WTC11 (cell line): ENCODE measurements at places on chromosomes 4 and X. TPM values are rescaled to one million over a fixed set of nuclear protein-coding genes. Genes with fewer than 3 reads are reported as not detected.

- peaks cover 2% of the 10 kb centered on the region; the same call in 1 of the 2 replicates for H3K27me3 ChIP-seq
- DNase-seq: no peak
- no peak overlapping the region; the same call in 1 of the 2 replicates for H3K27ac ChIP-seq
- peaks cover 61% of the 10 kb centered on the region for H3K36me3 ChIP-seq
- peaks cover 28% of the 10 kb centered on the region for H3K4me1 ChIP-seq
Observed at GRCh38 chr4:7007142-7007907, 35.8 kb upstream of the TADA2B start.

- H3K4me3 ChIP-seq: peak overlapping the region; percentile 70
- H3K27me3 ChIP-seq: peaks cover 58% of the 10 kb centered on the region
Observed at GRCh38 chr4:25031077-25031621, 403 bp upstream of the LGI2 start.

DNA sequence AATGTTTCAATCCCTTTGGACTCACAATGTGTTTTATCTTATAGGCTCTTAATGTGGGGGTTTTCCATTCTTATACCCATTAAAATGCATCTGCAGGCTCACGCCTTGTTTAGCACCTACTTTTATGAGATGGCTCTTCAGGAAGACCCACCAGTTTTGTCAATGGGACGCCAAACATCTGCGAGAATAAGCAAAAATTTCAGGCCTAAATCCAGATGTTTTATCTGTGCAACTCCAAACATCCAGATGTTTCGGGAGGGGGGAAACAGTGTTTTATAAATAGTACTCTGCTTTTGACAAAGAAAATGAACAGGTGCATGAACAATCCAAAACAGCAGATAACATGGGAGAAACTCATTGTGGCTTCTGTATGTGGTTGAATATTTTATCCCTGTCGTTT lies 342.8 kb downstream of the DHX15 start:
- H3K27me3 ChIP-seq: peaks cover 2% of the 10 kb centered on the region
- H3K4me3 ChIP-seq: no peak overlapping the region
- peaks cover 10% of the 10 kb centered on the region for H3K4me1 ChIP-seq
- no peak for DNase-seq

DNA sequence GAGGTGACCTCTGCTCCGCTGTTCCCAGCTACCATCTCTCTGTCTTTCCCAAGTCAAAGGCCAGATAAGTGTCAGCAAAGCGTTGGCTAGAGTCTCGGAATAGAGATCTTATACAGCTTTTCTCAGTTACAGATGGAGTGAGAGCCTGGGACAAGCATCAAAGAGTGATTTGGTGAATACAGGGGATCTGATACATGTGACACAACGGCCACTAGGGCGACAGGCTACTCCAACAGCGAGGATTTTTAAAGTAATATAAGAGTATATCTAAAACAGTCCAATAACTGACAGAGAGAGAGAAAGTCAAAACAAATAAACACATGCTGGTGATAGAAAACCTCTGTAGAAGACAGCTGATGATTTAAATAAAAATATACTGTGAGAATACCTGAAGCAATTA lies 433.1 kb upstream of the SMIM31 start:
- no peak overlapping the region for H3K4me3 ChIP-seq
- no peaks in the 10 kb centered on the region for H3K27me3 ChIP-seq
- peaks cover 11% of the 10 kb centered on the region for H3K4me1 ChIP-seq
- DNase-seq: no peak
- H3K27ac ChIP-seq: no peak overlapping the region

- peak overlapping the region; percentile 94 for H3K27ac ChIP-seq
- H3K36me3 ChIP-seq: no peaks in the 10 kb centered on the region
- peak overlapping the region; percentile 22 for H3K4me3 ChIP-seq
- DNase-seq: peak; percentile 41
Observed at GRCh38 chrX:72045552-72046277, 86.0 kb downstream of the RTL5 start.

GRCh38 chr4:8443801-8444200 lies 3.2 kb downstream of the TRMT44 start:
- H3K36me3 ChIP-seq: peaks cover 6% of the 10 kb centered on the region
- no peaks in the 10 kb centered on the region; the same call in 1 of the 2 replicates for H3K27me3 ChIP-seq
- no peak overlapping the region for H3K4me3 ChIP-seq
- H3K4me1 ChIP-seq: peaks cover 28% of the 10 kb centered on the region

GRCh38 chr4:125084608-125085007 lies 230.1 kb upstream of the FAT4 start:
- no peaks in the 10 kb centered on the region for H3K27me3 ChIP-seq
- no peak for DNase-seq
- H3K4me1 ChIP-seq: peaks cover 3% of the 10 kb centered on the region; the same call in 1 of the 2 replicates
- H3K4me3 ChIP-seq: no peak overlapping the region
- no peaks in the 10 kb centered on the region for H3K36me3 ChIP-seq

GRCh38 chr4:147779451-147779850 lies 47.6 kb downstream of the ARHGAP10 start:
- H3K27ac ChIP-seq: no peak overlapping the region
- H3K36me3 ChIP-seq: no peaks in the 10 kb centered on the region
- H3K4me1 ChIP-seq: no peaks in the 10 kb centered on the region
- no peak overlapping the region for H3K4me3 ChIP-seq
- DNase-seq: no peak
- H3K27me3 ChIP-seq: no peaks in the 10 kb centered on the region

DNA sequence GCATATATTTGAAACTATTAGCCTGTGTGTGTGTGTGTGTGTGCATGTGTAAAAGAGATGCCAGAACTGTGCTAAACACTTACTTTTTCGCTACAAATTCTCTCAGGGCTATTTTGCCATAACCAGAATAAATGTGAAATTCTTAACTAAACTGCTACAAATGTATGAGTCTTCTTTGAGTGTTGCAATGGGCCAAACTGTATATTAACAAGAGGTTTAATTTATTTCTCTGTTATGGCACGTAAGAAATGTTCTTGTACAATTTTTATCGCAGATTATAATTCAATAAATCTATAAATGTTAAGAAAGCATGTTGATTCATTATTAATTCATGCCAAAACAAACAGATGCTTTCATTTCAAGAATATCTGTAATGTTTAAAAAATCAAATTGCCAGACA lies 454.5 kb upstream of the PCDH7 start:
- DNase-seq: no peak
- no peaks in the 10 kb centered on the region for H3K27me3 ChIP-seq
- H3K27ac ChIP-seq: no peak overlapping the region
- peaks cover 11% of the 10 kb centered on the region for H3K36me3 ChIP-seq

DNA sequence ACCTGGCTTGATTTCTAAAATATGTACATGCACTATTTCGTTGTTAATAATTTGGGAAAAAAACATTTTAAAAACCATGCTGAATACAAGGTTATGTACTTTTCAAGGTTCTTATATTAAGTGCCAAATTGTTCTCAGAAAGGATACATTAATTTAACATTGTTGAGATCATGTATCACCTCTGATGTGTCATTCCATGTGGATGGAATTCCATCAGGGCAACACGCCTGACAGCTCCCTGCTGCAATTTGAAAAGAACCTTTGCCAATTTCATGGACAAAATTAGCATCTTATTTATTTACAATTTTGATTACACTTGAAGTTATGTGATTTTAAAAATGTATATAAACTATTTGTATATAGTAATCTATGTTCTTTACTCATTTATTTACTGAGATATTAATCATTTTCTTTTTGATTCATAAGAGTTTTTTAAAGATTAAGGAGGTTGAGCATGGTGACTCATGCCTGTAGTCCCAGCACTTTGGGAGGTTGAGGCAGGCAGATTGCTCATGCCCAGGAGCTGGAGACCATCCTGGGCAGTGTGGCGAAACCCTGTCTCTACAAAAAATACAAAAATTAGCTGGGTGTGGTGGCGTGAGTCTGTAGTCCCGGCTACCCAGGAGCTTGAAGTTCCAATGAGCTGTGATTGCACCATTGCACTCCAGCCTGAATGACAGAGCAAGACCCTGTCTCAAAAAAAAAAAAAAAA lies 142.8 kb downstream of the ENPP6 start:
- H3K4me1 ChIP-seq: no peaks in the 10 kb centered on the region
- H3K36me3 ChIP-seq: peaks cover 10% of the 10 kb centered on the region
- DNase-seq: no peak
- peaks cover 3% of the 10 kb centered on the region; the same call in 1 of the 2 replicates for H3K27me3 ChIP-seq
- no peak overlapping the region for H3K4me3 ChIP-seq
- no peak overlapping the region for H3K27ac ChIP-seq

DNA sequence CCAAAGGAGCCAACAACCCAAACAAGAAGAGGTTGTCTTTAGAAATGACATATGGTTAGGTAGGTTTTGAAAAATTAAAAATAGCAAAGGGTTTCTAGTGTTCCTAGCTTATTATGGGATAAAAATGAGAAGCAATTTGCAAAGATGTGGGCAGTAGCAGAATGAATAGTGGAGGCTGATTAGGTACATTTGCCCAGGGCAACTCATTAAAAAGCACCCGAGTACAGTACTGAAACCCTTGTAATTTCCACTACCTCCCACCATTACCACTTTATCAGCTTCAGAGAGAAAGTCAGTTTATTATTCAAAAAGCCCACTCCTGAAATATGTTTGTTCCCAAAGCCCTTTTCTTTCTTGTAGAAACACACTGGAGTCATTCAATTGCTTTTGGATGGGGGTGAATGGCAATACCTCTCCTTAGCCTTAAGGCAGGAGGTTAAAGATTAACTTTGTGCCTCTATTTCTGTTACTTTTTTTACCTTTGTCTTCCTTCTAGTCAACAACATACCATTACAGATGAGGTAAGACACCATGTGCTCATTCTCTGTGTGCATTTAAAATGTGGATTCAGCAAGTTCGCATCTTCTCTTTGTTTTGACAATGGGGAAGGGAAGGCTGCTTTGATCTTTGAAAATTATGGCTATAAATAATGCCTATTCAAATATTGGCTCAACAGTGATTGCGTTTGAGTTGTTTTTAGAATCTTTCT lies 353.8 kb upstream of the CASK start:
- H3K4me1 ChIP-seq: no peaks in the 10 kb centered on the region
- H3K36me3 ChIP-seq: no peaks in the 10 kb centered on the region
- H3K27ac ChIP-seq: no peak overlapping the region
- H3K4me3 ChIP-seq: no peak overlapping the region

DNA sequence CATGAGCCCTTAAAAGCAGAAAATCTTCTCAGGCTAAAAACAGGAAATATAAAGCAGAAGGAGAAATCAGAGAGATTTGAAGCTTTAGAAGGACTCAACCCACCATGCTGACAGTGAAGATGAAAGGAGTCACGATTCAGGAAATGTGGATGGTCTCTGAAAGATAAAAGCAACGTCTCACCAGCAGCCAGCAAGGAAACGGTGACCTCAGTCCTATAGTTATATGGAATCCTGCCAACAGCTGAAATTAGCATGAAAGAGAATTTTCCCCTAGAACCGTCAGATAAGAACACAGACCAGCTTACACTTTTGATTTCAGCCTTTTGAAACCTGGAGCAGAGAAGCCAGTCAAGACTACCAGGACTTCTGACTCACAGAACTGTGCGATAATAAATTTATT lies 715.7 kb upstream of the HTR2C start:
- peaks cover 34% of the 10 kb centered on the region for H3K36me3 ChIP-seq
- peaks cover 9% of the 10 kb centered on the region for H3K4me1 ChIP-seq
- H3K27me3 ChIP-seq: no peaks in the 10 kb centered on the region

GRCh38 chr4:123606946-123607542 lies 210.4 kb downstream of the SPRY1 start:
- no peak overlapping the region for H3K27ac ChIP-seq
- H3K36me3 ChIP-seq: no peaks in the 10 kb centered on the region
- H3K27me3 ChIP-seq: no peaks in the 10 kb centered on the region; the same call in 1 of the 2 replicates
- H3K4me3 ChIP-seq: no peak overlapping the region
- peaks cover 1% of the 10 kb centered on the region; the same call in 1 of the 2 replicates for H3K4me1 ChIP-seq

GRCh38 chr4:6573986-6574746 lies 823 bp upstream of the MAN2B2 start:
- H3K27ac ChIP-seq: 0 out of 2 replicates have a peak overlapping the region, but pooled peaks have one; percentile 8
- peak overlapping the region; percentile 78 for H3K4me3 ChIP-seq
- H3K27me3 ChIP-seq: peaks cover 48% of the 10 kb centered on the region
- no peak for DNase-seq
- peaks cover 6% of the 10 kb centered on the region for H3K36me3 ChIP-seq

- no peak for DNase-seq
- H3K4me3 ChIP-seq: no peak overlapping the region
- no peaks in the 10 kb centered on the region for H3K36me3 ChIP-seq
- H3K4me1 ChIP-seq: peaks cover 3% of the 10 kb centered on the region; the same call in 1 of the 2 replicates
Observed at GRCh38 chrX:29044423-29045184, 457.4 kb downstream of the IL1RAPL1 start.

DNA sequence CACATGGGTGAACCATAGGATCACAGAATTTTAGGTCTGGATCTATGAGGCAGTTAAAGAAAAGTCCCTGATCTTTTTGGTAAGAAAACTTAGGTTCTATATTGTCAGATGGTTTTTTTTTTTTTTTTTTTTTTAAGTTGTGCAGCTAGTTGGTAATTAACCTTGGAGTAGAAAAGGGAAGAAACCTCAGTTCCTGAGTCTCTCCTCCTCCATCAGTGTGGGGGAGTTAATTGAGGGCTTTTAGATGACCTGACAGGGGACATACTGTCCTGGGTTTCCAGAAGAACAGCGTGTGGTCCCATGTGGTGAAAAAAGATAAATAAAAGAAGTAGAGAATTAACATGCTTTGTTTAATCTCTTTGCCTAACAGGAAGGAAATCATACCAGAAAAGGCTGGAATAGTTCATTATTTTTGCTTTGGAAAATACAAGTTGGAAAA lies 123.7 kb downstream of the ARHGAP10 start:
- H3K36me3 ChIP-seq: 0 out of 2 replicates have a peak, but pooled peaks cover under 1% of the 10 kb centered on the region
- peaks cover 13% of the 10 kb centered on the region for H3K4me1 ChIP-seq
- no peaks in the 10 kb centered on the region for H3K27me3 ChIP-seq
- no peak overlapping the region for H3K4me3 ChIP-seq
- H3K27ac ChIP-seq: no peak overlapping the region

GRCh38 chrX:118977424-118977823 lies 3.0 kb downstream of the LONRF3 start:
- H3K27ac ChIP-seq: no peak overlapping the region
- DNase-seq: no peak
- no peak overlapping the region for H3K4me3 ChIP-seq
- H3K36me3 ChIP-seq: no peaks in the 10 kb centered on the region
- peaks cover 9% of the 10 kb centered on the region for H3K4me1 ChIP-seq

GRCh38 chr4:128299848-128300247 lies 12.2 kb upstream of the PGRMC2 start:
- no peak for DNase-seq
- no peak overlapping the region for H3K4me3 ChIP-seq
- H3K27me3 ChIP-seq: no peaks in the 10 kb centered on the region
- H3K36me3 ChIP-seq: peaks cover 7% of the 10 kb centered on the region
- H3K27ac ChIP-seq: no peak overlapping the region

DNA sequence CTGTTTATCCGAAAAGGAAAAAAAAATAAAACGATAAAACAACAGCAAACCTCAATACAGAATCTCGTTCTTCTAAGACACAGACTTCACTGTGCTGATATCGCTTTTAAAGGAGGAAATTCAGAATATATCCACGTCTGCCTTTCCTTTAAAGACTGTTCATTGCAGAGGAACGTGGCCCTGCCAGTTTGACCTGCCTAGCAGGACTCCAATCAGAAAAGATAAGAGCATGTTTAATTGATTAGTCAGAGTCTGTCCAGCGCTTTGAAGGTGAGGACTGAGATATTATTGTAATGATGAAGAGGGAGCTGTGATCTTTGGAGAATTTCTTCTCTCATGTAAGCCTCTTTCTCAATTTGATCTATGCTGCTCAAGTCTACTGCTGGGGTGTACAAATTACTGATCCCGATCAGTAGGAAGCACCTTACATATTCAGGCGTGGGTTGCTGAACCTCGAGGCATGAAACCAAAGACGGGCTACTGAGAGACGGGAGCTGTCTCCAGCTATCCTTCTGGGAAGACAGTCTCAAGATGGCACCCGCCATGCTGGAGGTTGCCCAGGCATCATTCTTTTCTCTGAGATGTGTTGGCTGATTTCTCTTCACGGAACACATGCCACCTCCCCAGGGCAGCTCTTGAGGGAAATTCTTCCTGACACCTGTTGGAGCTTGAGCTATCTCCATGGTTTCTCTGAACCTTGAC lies 146.1 kb downstream of the SHOX start:
- peaks cover 2% of the 10 kb centered on the region for H3K27me3 ChIP-seq
- H3K27ac ChIP-seq: no peak overlapping the region
- peaks cover 15% of the 10 kb centered on the region for H3K4me1 ChIP-seq

Gene ARHGAP6
- 0.55 to 1.0 TPM (median 0.89 TPM) in 3 replicates for total RNA-seq

Gene HS6ST2
- 6.9 to 8.1 TPM (median 7.3 TPM) in 3 replicates for total RNA-seq

Gene BEND4
- 40.0 to 43.4 TPM (median 43.0 TPM) in 3 replicates for total RNA-seq
